Amniotic epithelial cell (primary cell): ENCODE measurements at places on chromosomes 16 and 17.

DNA sequence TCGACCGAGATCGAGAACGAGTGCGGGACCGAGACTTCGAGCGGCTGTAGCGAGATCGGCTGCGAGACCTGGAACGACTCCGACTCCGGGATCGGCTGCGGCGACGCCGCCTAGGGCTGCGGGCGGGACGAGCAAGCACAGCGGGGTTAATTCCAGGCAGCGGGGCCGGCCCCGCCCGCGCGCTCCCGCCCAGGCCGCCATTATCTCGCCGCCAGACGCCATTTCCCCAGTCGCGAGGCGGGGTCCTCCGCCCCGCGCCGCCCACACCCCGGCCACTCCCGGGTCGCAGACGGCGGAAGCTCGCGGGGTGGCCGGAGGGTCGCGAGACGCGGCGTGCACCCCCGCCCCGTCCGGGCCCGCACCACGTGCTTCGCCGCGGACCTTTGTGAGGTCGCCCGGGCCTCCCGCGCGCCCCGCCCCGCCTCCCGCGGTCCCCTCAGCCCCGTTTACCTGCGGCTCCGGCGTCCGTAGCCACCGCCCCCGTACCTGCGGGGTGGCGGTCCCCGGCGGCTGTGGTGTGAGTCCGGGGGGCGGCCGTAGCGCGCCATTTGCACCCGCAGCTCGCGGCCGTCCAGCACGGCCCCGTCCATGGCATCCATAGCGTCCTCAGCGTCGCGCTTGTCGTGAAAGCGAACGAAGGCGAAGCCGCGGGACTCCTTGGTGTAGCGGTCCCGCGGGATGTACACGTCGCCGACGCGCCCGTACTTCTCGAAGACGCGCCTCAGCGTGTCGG is 616 bp downstream of the SRSF2 start:
- DNase-seq: peak; percentile 66

DNA sequence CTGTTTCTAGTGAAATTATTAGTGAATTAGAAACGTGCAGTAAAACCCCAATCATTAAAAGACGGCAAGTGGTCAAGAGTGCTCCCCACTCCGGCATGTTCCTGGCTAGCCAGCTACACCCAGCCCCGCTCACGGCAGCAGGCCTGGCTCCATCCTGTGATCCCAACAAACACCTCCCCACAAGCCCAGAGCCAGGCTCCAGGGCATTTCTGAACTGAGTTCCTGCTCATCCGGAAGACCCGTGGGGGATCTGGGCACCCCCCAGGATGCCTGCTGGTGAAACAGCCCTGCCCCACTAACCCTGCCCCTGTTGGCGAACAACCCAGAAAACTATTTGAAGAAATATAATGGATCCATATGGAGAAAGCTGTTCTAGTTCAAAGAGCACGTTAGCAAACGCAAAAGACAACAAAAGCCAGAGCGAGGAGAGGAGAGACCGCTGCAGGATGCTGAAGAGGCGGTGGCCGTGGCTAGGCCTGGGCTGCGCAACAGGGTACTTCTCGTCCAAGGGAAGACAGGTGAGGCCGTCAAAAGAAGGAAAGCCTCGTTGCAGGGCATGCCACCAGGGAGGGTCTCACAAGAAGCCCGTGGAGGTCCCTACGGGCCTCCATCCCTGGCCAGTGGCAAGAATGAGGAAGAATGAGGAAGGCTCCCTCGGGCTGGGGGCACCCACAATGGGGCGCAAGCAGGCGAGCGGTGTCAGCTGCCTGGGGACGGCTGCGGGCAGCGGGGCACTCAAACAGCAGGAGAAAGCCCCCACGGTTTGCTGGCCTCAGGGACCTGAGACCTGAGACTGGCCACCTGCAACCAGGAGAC is 19.2 kb downstream of the SLC16A3 start:
- DNase-seq: no peak

DNA sequence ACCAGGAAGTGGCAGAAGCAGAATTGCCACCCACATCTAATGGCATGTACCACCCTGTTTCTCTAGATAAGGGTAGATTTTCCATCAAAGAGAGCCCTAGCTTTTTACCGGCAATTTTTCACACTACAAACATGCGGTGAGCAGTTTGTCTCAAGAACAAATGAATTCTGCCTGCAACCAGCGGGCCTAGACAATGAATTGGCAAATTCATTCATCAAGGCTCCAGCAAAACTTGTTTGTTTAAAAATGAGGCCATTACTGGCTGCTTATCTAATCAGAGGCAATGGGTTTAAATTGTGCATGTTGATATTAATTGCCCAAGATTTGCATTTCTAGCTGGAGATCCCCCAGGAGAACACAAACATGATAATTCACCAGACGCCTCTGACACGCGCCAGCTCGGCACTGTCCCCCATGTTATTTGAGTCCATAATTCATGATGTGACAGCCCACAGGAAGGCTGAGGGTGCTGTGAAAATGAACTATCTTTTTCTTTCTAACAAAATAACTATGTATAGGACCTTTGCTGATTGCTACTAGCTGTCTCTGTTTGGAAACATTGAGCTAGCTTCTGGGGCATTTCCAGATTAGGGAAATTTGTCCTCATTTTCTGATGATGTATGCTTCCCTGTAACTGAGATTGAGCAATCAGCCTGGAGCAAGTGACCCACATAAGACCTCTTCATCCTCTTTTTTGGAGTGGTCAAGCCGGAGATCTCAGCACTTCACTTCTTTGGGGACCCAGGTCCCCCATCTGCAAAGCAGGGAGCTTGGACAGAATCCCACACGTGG is 80.8 kb downstream of the CNGB1 start:
- DNase-seq: peak; percentile 89

GRCh38 chr17:31499771-31500554 is 108.5 kb downstream of the RAB11FIP4 start:
- no peak for DNase-seq

DNA sequence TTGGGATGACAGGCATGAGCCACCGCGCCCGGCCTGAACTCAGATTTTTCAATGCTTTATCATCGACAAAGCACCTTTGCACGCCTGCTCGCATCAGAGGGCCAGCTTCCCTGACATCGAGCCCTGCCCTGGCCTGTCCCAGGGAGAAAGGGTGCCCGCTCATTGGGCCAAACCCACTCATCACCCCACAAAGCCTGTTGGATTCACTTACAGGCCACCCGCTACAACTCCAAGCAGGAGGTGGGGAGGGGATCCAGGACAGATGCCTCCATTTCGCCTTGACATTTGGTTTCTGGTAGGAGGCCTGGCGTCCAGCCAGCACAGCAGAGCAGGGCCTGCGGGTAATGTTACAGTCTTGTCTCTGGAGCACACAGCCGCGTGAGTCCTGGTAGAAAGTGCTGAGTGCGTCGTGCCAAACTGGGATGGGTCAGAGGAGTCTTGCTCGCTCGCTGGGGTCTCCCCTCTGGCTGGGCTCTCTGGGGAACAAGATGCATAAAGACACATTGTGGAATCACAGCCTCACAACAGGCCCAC is 19.8 kb downstream of the SMTNL2 start:
- DNase-seq: peak; percentile 65

DNA sequence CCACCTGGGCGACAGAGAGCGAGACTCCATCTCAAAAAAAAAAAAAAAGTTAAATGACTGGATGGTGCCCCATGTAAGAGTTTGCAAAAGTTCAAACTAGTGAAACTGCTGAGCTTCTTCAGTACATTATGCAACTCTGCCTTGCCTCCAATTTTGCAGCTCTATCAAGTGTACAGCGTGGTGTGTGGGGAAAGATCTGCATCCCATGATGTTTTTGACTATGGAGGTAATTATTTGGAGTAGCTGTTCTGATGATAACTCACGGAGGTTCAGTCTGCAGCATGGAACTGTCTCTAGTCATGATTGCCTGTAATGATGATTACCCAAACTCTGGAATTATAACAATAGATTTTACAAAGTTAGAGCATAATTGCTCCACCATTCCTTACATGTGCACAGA is 149.6 kb downstream of the PITPNC1 start:
- no peak for DNase-seq

DNA sequence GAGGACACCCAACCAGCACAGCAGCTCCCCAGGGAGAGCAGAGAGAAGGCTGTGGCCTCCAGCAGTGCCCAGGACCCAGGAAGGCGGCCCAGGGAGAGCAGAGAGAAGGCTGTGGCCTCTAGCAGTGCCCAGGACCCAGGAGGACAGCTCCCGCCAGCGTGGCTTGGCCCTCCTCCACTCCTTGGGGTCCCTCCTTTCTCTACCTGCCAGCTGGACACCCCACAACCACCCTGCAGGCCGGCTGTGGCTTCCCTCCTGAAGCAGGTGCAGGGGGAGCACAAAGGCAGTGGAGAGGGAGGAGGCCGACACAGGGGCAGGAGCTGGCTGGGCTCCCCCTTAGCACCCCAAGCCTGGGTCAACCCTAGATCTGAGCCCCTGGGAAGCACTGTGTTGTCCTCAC is 54.1 kb upstream of the FASN start:
- no peak for DNase-seq
